NCI-H1048 (cell line): ENCODE measurements at places on chromosomes 5 and 9.

- DNase-seq, result no peak
Measured at GRCh38 chr5:77832938-77833337, 56.8 kb upstream of the TBCA start.

DNA sequence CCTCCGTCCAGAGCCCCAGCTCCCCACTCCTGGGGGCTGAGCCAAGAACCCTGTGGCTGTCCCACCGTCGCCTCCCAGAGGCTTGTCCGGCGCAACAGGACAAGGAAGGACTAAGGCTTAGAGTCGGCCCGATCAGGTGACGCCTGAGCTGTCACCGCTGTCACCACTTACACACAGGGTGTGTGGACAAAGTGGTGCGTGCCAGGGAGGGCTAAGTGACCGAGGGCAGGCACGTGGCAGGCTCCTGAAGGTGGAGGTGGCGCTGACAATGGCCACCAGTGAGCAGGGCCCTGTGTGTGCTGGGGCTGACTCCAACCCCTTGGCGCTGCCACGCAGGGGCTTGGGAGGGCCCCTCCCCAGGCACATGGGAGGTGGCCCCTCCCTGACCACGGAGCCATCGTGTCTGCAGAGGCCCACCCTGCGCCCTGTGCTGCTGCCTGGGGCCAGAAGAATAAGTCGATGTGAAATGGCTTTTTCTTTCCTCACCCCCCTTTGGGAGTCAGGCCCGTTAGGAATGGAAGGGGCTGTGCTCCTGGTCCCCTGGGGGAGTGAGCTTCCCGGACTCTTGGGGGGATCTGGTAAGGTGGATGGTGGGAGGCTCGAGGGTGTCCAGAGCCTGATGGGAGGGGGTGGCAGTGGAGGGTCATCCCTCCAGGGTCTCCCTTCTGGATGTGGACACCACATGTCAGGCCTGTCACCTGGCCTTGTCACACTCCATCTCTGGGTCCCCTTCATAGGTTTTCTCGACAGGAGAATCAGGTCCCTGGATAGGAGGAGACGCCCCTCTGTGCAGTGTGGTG, 2.6 kb upstream of the GPSM1 start:
- no peak for DNase-seq

- no peak for DNase-seq
Measured at GRCh38 chr5:140345919-140346347, 470 bp downstream of the HBEGF start.

DNA sequence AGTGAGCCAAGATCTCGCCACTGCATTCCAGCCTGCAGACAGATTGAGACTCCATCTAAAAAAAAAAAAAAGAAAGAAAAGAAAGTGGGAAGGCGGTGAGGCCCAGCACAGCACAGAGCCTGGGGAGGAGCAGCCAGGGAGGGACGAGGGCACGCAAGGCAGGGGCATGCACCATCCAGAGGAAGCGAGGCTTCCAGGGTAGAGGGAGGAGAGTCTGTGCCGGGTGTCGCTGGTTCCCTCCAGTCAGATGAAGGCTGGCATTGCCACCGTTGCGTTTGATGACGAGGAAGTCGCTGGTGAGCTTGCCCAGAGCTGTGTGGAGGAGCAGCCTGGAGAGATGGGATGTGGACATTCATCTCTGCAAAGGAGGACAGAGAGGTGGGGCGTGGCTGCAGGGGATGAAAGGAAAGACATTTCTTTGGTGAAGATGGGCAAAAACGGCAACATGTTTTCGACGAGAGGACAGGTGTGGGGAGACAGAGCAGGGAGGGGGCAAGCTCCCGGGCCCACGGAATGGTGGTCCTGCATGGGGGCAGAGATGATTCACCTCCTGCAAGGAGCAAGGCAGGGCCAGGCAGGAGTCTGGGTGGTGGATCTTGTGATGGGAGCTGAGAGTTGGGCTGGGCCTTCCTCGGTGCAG, 18.6 kb upstream of the OLFM1 start:
- DNase-seq, result no peak

DNA sequence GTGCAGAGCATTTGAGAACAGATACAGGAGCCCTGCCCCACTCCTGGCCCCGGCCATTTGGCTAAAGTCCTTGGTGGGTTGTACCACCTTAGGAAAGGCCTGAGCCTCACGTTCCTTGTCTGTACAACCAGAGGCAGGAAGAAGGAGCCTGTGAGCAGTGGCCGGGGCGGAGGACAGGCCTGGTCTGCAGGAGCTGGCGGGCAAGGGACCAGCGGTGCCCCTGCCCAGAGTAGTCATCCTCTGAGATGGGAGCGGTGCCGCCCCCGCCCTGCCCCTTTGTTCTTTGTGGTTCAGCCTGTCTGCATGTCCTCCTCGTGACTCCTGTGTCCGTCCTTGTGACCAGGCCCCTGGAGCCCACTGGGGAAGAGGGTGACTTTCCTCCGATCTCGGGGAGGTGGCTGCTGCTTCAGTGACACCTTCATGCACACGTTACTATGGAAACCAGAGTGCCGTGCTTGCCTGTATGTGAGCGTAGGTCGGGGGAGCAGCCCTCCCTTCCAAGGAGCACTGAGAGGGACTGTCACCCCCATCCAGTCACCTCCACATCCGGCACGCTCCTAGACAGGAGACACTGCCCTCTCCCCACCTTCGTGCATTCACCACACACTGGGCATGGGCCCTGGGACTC, 42.9 kb downstream of the UNC5A start:
- DNase-seq, result no peak

- DNase-seq, result no peak
Measured at GRCh38 chr9:4114569-4115505, 185.0 kb downstream of the GLIS3 start.

DNA sequence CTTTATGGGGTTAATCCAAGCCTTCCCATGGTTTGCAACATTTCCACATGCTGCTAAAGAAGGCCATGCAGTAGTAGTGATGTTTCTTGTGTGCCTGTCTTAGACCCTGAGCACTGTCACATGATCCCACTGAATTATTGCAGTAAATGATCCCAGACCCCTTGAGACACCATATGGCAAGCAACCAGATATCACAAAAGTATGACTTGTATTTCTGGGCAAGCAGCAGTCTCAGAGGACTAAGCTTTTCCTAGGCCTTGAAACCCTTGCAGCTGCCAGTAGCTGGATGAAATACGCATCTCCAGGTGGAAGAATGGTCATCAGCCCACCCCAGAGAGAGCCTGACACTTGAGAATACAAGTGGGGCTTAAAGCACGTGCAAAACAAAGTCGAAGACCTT, 41.8 kb downstream of the CDO1 start:
- no peak for DNase-seq

DNA sequence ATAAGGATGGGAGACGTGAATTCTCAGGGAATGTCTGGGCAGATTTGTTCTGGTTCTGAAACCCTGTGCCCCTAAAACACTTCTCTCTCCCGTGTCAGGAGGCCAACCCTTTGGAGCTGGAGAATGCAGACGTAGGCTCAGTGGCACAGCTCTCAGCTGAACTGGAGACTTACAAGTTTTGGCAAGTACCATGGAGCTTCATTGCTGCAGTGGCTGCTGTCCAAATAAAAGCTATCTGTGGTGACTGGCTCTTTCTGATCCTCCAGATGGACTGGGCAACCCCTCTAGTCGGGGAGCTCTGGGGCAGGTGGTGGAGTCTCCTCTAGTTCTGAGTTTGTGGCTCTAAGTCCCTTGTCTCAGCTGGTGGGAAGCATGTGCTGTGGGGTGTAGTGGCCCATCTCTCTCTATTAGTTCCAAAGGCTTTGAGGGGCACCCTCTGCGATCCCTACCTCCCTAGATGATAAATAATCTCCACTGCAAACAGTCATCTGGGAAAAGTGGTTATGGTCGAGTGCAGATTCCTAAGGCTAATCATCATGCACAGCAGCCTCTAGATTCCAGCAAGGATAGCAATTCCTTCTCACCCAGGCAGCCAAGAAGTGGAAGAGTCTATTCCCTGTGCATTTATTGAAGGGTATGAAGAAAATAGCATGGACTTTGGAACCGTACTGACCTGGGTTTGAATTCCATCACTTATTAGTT, 204.2 kb upstream of the KLF4 start:
- DNase-seq, result no peak

DNA sequence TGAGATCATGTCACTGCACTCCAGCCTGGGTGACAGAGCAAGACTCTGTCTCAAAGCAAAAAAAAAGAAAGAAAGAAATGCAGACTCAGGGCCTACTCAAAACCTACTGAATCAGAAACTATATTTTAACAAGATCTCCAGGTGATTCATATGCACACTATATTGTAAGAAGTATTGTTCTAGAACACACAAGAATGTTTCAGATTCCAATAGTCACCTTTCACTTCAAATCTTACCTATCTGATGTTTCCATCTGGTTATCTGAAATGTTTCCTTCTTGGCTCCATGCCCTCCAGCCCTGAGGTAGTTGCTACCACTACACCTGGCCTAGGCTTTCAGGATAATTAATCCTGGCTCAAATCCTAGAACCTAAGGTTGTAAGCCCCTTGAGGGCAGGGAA, 36.8 kb upstream of the SNX2 start:
- no peak for DNase-seq

DNA sequence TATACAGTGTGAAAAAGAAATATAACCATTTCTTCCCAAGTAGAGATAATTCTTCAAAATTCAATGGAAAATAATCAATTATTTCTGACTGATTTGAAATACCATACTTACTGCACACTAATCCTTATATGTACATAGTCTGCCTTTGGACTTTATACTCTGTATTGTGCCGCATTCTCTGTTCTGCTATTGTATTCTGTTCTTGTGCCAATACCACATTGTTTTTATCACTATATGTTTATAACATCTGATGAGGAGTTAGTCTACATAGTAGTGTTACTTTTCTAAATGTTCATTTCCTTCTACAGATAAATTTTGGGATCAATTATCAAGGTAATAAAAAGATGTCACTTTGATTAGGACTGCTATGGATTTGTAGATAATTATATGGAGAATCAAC, 16.7 kb upstream of the ZNF462 start:
- no peak for DNase-seq

DNA sequence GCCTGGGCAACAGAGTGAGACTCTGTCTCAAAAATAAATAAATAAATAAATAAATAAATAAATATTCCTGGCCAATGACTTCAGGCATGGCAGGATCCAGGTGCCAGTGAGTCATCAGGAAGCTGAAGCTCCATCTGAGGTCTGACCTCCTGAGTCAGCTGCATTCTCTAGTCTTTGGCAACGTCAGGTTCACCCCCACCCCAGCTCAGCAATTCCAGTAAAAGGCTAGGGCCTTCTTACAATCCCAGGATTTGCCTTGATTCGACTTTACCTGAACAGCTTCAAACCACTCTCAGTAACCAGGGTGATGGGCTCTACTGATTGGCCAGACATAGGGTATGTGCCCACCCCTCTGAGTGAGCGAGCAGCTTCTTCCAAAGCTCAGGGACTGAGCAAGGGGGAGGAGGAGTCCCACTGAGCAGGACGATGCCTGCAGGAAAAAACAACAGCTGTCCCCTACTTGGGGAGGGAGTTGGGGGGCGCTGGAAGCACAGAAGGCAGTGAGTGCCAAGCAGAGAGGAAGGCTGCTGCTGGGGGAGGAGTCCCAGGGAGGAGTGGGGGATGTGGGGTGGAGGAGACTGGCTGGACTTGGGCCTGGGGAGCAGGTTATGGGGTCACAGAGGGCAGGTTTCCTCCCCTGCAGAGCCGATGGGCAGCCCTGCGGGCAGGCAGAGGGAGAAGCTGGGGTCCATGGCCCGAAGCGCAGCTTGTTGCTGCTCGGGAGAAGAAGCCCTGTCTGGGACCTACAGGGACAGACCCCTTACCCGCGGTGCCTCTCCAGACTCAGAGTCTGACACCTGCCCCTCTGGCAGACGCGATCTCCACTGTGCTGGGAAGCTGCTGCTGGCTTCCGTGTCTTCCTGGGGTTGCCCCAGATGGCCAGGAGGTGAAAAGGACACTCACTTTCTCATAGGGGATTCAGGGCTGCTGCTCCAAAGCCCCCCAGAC, 25.9 kb upstream of the UNC5A start:
- DNase-seq, result no peak

DNA sequence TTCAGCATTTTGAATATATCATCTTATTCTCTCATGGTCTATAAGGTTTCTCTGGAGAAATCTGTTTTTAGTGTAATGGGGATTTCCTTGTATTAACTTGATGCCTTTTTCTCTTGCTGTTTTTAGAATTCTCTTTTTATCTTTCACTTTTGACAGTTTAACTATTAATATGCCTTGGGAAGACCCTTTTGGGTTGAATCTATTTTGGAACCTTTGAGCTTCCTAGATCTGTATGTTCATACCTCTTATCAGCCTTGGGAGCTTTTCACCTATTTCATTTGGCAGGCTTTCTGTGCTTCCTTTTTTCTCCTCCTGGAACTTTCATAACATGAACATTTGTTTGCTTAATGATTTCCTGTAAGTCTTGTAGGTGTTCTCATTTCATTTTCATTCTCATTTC, 22.2 kb downstream of the RCL1 start:
- no peak for DNase-seq

DNA sequence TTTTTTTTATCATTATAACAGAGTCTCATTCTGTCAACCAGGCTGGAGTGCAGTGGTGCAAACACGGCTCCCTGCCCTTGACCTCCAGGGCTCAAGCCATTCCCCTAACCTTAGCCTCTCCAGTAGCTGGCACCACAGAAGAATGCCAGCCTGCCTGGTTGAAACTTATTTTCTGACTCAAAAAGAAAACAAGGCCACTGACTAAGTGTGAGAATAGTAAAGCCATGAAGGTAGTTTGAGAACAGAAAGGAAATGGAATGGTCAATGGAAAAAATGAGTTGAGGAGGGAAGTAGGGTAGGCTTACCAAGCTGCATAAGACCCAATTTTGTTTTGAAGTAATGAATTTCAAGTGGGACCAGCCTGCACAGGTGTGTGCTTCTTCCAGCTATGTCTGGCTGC, 82.8 kb upstream of the RORB start:
- DNase-seq, result no peak

DNA sequence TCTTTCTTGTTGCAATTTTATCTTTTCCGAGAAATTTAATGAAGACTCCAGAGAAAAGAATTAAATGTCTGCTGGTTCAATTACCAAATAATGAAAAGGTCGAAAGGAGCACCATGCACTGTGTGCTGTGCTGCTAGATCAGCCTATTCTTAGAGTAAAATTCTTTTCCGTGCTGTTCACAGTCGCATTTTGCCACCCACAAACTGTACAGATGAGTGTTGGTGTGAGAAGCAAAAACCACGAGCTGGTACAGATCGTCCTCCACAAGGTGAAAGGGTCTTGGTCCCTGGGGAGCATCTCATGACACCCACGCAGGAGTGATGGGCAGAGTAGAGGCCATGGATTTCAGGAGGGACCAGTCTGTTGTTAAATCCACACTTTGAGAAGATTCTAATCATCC, 143.8 kb upstream of the PUM3 start:
- DNase-seq, result no peak

DNA sequence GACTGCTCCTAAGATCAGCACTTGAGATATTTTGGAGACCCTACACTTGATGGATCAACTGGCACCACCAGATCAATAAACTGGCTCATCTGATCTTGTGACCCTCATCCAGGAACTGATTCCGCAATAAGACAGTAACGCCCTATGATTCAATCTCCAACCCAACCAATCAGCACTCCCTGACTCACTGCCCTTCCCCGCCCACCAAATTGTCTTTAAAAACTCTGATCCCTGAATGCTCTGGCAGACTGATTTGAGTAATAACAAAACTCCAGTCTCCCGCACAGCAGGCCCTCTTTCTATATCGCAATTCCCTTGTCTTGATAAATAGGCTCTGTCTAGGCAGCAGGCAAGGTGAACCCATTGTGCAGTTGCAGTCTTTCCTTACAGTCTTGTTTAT, 677.0 kb downstream of the LRRC70 start:
- no peak for DNase-seq
